ENCODE measurements at places on chromosomes 4 and X. TPM values are rescaled to one million over a fixed set of nuclear protein-coding genes. Genes with fewer than 3 reads are reported as not detected.

The PTCHD1 gene
- 0.20 TPM for total RNA-seq

The WAS gene
- 4.5 TPM for total RNA-seq

The KIT gene
- 2.6 TPM for total RNA-seq

The DRP2 gene
- not detected for total RNA-seq

The ZBTB33 gene
- total RNA-seq: 6.0 TPM

DNA sequence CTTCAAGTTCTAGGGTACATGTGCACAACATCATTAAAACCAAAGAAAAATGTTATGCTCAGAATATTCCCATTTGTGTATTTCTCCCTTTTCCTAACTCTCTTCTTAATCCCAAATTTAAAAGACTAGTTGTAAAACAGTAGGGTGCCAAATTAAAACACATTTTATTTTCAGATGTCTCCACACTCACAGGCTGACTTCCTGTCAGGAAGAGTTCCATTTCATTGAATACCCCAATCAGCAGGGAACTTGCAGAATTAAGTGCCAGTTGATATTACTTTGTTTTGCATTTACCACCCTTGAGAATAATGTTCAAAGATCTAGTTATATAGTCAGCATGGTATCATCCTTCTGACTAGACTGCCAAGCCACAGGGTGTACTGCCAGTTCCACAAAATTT is 207.9 kb downstream of the MAB21L2 start:
- no peak for DNase-seq
- H3K36me3 ChIP-seq: no peaks in the 10 kb centered on the region
- no peaks in the 10 kb centered on the region for H3K27me3 ChIP-seq
- no peak overlapping the region for H3K27ac ChIP-seq

- peaks cover 10% of the 10 kb centered on the region for H3K36me3 ChIP-seq
- DNase-seq: no peak
- H3K4me3 ChIP-seq: peak overlapping the region; percentile 76
- no peaks in the 10 kb centered on the region for H3K27me3 ChIP-seq
- H3K27ac ChIP-seq: peak overlapping the region; percentile 93
Observed at GRCh38 chr4:53378171-53378482, 686 bp downstream of the FIP1L1 start.

DNA sequence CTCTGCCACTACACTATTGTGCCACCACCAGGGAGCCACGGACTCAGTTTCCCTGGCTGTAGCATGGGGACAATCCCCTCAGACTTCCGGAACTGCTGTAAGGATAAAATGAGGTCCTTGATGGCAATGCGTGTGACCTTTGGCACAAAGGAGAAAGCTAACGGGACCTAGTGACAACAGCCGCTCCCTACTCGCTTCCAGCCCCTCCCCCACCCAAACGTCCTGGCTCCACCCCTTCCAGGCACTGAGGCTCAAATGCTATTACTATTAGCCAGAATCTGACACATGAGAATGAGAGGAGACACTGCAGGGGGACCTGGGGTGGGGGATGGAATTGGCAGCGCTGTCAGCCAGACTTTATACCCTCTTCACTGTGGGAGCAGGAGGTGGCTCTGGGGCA is 5.4 kb upstream of the DUSP9 start:
- no peak for DNase-seq
- H3K27me3 ChIP-seq: peaks cover 18% of the 10 kb centered on the region
- no peaks in the 10 kb centered on the region for H3K36me3 ChIP-seq
- peaks cover 20% of the 10 kb centered on the region for H3K4me1 ChIP-seq

DNA sequence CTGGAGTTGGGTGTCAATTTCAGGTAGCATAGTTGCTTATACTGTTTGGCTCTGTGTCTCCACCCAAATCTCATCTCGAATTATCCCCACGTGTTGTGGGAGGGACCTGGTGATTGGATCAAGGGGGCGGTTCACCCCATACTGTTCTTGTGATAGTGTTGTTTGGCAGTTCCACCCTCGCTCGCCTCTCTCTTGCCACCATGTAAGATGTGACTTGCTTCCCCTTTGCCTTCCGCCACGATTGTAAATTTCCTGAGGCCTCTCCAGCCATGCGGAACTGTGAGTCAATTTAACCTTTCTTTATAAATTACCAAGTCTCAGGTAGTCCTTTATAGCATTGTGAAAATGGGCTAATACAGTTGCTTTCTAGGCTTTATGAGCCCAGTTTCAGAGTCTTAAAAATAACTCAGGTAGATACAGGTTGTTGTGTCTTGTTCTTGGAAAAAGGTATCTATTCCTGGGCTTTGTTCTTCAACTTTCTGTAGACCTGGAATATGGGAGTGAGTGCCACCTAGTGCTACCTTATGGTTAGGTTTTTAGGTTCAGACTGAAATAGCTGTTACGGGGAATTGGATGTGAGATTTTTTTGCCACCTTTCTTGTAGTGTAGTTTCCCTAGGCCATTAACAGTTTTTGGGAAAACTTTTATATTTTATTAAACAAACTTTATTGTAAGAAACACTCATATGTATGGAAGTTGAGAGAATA is 15.6 kb downstream of the PGK1 start:
- DNase-seq: no peak
- H3K27me3 ChIP-seq: no peaks in the 10 kb centered on the region
- peaks cover 75% of the 10 kb centered on the region for H3K36me3 ChIP-seq
- no peaks in the 10 kb centered on the region for H3K4me1 ChIP-seq
- H3K27ac ChIP-seq: no peak overlapping the region
